ENCODE measurements at places on chromosomes 1 and 21. TPM values are rescaled to one million over a fixed set of nuclear protein-coding genes. Genes with fewer than 3 reads are reported as not detected.

Gene SLAMF8
- total RNA-seq, result 8.0 TPM

Gene KRTAP19-3
- total RNA-seq, result not detected

Gene HSD3B1
- not detected for total RNA-seq

DNA sequence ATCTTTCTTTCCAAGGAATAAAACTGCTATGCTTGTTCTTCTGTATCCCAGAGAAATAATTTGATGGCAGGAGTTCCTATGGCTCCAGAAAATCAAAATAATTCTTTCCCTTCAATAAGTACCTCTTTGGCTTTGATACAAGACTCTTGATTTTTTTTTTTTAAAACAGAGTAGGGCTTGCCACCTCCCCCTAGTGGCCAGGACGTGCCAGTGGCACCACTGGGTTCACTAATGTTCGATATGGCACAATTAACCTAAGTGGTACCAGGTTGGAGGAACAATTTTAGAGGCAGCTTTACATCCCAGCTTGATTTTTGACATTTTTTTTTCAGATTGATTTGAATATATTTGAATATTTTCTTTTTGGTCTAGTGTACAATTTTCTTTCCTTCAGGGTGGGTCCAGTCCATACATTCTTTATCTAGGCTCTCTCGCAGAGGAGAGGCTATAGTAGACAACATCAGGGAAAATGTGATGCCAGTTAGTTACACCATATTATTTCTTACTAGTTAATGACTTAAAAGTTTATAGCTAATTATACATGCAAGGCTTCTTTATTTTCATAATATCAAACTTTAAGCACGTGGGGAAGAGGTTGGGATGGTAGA lies 330.9 kb downstream of the S1PR1 start:
- no peak for DNase-seq

- no peak for DNase-seq
Observed at GRCh38 chr1:245684571-245684970, 529.8 kb downstream of the KIF26B start.

GRCh38 chr1:16209847-16210407 lies 2.5 kb downstream of the ARHGEF19 start:
- DNase-seq, result no peak

- no peak for DNase-seq
Observed at GRCh38 chr1:40024671-40025070, 15.9 kb upstream of the CAP1 start.

DNA sequence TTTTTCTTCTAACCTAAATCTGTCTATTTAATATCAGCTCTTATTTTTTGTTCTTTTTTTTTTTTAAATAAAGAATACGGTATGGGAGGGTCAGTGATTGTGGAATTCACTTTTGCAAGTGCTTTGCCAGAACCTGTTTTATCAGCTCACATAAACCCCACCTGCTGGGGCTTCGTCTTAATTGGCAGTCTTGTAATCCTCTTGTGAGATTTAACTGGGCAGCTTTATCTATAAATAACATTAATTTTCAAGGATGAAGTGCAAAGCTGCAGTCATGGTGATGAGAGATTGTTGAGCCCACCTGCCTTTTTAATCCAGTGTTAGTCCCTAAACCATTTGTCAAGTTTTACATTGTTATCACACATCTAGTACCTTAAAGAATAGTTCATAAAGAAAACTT lies 18.2 kb upstream of the PDC start:
- DNase-seq, result no peak

GRCh38 chr1:64539289-64539688 lies 69.4 kb downstream of the CACHD1 start:
- DNase-seq, result no peak

Measured in aorta (tissue), 5 donors.